ENCODE measurements at places on chromosomes 1 and 21.

DNA sequence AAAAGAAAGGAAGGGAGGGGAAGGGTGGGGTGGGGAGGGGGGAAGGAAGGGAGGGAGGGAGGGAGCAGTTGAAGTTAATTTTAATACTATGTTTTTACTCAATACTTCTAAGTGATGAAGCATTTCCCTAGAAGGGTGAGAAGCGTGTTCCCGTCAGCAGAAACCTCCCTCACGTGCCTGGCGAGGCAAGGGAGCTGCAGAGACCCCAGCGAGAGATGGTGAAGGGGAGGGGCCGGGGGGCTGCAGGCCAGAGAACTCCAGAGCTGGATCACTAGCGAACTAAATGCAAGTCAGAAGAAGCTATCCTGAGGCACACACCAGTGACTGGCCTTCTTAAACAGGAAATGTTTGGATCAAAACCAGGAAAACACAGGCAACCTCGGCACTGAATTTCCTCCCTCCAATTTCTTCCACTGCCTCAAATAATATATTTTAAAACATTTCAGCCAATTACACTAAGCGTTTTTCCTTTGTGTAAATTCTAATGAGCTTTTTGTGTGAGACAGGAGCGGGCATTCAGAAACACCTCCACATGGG is 18.0 kb downstream of the WDR4 start:
- no peak for DNase-seq

DNA sequence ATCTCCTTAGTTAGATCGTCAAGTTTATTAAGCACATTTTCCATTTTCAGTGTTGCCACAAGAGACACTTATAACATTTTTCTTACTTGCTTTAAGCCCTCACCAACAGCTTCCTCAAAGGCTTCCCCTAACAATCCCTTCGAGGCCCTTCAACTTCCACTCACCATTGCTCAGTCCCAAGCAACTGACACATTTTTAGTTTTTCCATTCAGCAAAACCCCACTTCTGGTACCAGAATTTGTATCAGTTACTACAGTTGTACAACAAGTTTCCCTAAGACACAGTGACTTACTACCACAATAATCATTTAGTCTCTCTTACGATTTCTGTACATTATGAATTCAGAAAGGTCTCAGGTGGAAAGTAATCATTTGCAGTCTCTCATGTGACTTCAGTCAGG is 276.8 kb upstream of the PKN2 start:
- no peak for DNase-seq

GRCh38 chr21:44568667-44569556 is 4.6 kb upstream of the KRTAP10-4 start:
- no peak for DNase-seq

DNA sequence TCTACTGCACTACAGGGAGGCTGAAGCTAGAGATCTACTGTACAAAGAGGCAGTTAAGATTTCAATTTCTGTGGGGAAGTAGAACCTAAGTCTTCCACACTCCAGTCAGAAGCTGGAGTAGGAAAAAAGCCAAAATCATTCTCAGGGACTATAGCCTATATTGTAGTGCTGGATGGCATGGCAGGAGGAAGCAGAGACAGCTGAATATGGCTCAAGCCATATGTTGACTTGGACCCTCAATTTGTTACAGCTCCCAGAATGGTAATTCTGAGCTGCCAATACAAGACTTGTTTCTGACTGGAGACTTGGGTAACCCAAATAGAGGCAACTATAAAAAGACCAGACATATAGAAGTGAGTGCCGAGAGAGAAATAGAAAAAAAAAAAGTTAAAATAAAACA is 200.6 kb downstream of the PTBP2 start:
- DNase-seq: no peak

GRCh38 chr1:226349801-226350518 is 41.0 kb upstream of the LIN9 start:
- DNase-seq: no peak

GRCh38 chr1:40076895-40077312 is 20.1 kb downstream of the PPT1 start:
- DNase-seq: no peak

GRCh38 chr1:64801851-64802523 is 57.1 kb downstream of the RAVER2 start:
- DNase-seq: no peak

DNA sequence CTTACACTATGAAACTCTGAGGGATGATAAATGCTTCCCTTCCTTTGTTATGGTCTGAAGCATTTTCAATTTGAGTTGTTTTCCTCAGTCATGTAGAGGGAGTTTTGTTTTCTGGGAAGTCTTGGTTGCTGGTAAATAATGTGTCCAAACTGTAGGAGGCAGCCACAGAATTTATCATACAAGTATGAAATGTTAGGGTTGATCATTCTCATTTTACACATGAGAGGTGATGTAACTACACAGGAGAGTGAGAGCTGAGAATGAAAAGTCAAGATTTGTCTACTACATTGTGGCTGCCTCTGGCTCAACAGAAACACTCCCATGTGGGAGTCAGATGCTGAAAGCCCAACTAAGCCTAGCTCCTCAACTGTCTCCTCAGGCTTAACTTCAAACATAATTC is 182.5 kb upstream of the SGIP1 start:
- DNase-seq: peak; percentile 55

- DNase-seq: no peak
Observed at GRCh38 chr1:153028766-153029165, 2.2 kb upstream of the SPRR1B start.

- DNase-seq: no peak
Observed at GRCh38 chr1:244376126-244376525, 75.6 kb downstream of the ADSS2 start.

DNA sequence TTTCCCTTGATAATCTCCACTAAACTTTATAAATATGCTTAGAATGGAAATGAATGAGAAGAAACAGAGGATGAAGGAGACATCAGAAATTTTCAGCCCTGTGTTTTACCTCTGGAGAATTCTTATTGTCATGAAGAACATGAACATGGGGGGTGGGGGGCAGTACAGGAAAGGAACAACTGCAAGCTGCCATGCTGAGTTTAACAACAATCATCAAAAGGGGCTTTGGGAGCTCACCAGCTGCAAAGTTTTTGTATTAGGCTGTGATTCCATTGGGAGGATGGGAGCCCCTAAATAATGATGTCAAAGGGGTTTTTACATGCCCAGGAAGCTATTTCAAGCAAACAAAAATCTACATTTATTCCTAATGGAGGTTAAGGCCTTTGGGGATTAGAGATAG is 103.3 kb downstream of the AKT3 start:
- no peak for DNase-seq

DNA sequence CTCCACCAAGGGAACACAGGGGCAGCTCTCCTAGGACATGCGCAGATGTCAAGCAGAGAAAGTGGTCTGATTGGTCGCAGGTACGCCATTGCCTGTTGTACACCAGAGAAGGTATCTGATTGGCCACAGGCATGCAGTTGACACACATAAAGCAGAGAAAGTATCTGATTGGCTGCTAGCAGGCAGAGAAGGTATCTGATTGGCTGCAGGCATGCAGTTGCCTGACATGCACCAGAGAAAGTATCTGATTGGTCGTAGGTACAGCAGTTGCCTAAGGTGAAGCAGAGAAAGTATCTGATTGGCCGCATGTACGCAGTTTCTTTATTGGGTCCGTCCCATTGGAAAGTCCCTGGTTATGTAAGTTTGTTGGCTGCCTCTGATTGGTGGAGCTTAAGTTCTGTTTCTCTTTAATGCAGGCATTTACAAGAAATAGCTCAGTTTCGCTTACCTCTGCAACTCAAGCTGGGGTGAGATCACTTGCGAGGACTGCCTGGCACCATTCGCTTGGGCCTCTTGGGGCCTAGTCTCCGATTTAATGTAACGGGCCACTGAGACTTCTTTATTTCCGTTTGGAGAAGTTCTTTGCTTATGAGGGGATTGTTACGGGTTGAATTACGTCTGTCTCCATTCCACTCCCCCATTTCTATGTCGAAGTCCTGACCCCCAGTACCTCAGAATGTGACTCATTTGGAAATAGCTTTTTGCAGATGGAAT is 74.2 kb downstream of the SIK1 start:
- DNase-seq: peak; percentile 71

DNA sequence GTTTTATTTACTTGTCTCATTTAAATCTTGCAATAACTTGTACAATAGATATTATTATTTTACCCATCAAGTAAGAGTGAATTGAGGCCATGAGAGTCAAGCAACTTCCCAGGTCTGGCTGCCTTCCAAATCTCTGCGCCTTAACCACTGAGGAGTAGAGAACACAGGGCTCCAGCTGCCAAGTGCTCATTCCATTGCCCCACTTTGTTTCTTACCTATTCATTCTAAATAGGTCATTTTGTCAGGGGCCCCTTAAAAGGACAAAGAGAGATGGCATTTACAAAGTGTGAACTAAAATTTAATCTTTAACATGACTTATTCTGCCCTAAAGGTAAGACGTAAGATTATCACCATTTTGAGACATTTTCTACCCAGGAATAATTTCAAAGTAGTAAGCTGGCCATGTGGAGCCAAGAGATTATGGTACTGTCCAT is 3.5 kb downstream of the PPP1R15B start:
- DNase-seq: peak; percentile 50

DNA sequence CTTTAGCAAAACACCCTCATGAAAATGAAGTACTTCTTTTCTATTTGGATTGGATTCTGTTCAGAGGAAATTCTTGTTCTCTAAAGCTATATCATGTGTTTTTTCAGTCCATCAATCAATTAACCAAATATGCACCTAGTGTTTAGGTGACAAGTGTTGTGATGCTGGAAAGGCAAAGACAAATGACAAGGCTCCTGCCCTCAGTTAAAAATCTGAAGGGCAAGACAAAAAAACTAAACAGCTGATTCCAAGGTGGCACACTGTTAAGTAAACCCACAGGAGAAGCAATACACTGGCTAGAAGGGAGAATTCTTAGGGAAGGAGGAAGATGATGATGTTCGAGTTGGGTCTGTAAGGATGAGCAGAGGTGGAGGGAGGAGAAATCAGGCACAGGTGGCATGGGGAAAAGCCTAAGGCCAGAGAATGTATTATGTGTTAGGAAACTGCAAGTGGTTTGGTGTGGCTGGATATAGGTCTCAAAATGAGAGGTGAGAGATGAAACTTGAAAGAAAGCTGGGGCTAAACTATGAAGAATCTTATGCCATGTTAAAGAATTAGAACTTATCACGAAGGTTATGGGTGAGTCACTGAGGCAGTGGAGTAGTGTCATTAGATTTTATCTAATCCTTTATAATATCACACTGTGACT is 51.8 kb upstream of the GFI1 start:
- no peak for DNase-seq

GRCh38 chr1:160130939-160131338 is 15.4 kb downstream of the ATP1A2 start:
- no peak for DNase-seq

DNA sequence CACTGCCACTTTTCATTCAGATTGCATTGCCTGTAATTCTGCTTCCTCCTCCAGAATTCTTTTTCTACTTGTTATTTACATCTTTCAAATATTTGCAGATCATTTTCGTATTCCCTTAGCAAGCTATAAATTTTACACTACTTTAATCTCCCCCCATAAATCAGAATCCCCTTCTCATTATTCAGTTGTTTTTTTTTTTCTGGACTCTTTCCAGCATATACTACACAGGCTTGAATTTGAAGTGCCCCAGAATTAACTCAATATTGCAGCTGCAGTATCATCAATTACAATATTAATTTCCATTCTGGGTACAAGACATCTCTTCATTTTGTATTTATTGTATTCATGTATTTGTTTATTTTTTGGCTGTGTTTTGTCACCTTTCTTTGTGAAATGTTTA is 1494.3 kb downstream of the AMY1C start:
- DNase-seq: no peak

- no peak for DNase-seq
Observed at GRCh38 chr1:206859082-206859521, 6.3 kb upstream of the IL20 start.

DNA sequence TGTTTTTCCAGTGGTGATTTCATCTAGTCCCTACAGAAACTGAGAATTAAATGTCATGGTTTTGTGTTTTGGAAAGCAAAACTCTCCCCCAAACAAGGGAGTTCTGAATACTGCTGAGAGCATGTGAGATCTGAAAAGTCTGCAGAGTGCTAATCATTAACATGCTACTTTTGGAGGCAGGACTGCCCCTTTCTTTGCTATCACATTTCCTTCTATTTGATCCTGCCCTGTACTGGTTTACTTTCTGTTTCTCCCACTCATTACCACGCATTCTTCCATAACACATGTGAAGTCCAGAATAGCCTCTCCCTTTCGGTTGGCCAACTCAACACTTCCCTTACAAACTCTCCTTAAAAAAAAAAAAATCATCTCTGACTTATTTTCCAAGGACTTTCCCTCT is 63.6 kb downstream of the GADD45A start:
- DNase-seq: no peak

DNA sequence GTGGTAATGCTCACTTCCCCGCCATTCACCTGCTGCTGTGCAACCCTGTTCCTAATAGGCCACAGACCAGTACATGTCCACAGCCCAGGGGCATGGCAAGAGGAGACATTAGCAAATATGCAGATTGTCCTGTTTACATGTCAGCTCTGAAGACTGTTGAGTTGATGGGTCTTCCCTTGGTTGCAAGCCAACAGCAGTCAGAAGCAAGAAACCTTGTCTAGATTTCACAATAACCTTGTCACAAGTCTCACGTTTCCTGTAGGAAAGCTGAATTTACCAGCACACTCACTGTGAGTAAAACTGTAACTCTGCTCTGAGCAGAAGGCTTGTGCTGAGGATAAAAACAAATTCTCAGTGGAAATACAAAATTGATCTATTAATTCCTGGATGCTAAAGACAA is 195.1 kb downstream of the HLX start:
- peak; percentile 20 for DNase-seq

- no peak for DNase-seq
Observed at GRCh38 chr1:224472806-224473205, 38.2 kb upstream of the WDR26 start.

- DNase-seq: no peak
Observed at GRCh38 chr1:68600049-68600661, 103.3 kb upstream of the DEPDC1 start.

DNA sequence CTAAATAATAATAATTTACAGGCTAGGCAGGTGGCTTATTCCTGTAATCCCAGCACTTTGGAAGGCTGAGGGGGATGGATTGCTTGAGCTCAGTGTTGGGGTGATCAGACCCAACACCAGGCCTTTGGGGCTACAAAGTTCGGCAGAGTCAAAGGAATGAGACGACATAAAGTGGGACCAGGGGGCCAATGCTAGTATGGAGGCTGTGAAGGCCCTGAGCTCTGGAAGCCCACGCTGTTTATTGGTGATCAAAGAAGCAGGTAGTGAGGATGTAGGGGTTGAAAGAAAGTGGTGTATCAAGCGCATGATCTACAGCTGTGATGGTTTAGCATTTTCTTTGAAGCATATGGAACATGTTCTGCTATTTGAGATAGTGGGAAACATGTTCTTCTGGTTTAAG is 5.6 kb downstream of the BTBD8 start:
- no peak for DNase-seq

- DNase-seq: no peak
Observed at GRCh38 chr1:231638647-231639046, 12.1 kb downstream of the DISC1 start.

GRCh38 chr1:214658785-214659184 is 55.8 kb downstream of the CENPF start:
- no peak for DNase-seq

DNA sequence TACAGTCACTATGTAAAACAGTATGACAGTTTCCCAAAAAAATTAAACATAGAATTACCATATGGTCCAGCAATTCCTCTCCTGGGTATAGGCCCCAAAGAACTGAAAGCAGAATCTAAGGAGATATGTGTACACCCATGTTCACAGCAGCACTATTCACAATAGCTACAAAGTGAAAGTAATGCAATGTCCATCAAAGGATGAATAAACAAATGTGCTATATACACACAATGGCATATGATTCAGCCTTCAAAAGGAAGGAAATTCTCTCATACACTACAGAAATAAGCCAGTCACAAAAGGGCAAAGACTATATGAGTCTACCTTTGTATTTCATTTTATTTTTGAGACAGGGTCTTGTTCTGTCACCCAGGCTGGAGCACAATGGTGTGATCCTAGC is 120.4 kb downstream of the TOMM20 start:
- DNase-seq: no peak
